Endothelial cell of umbilical vein (primary cell): ENCODE measurements at places on chromosomes 16 and 17. TPM values are rescaled to one million over a fixed set of nuclear protein-coding genes. Genes with fewer than 3 reads are reported as not detected.

Gene TMEM92
- not detected in 2 replicates for total RNA-seq

Gene GRAPL
- 52.5 and 55.1 TPM in 2 replicates for total RNA-seq

Gene CCL2
- total RNA-seq, result 160 and 238 TPM in 2 replicates

Gene NPIPA3
- 1.4 and 3.0 TPM in 2 replicates for total RNA-seq

Gene SLC6A2
- not detected in 2 replicates for total RNA-seq

Gene RHOT2
- 96.0 and 106 TPM in 2 replicates for total RNA-seq
